ENCODE measurements at places on chromosomes 6 and 20.

DNA sequence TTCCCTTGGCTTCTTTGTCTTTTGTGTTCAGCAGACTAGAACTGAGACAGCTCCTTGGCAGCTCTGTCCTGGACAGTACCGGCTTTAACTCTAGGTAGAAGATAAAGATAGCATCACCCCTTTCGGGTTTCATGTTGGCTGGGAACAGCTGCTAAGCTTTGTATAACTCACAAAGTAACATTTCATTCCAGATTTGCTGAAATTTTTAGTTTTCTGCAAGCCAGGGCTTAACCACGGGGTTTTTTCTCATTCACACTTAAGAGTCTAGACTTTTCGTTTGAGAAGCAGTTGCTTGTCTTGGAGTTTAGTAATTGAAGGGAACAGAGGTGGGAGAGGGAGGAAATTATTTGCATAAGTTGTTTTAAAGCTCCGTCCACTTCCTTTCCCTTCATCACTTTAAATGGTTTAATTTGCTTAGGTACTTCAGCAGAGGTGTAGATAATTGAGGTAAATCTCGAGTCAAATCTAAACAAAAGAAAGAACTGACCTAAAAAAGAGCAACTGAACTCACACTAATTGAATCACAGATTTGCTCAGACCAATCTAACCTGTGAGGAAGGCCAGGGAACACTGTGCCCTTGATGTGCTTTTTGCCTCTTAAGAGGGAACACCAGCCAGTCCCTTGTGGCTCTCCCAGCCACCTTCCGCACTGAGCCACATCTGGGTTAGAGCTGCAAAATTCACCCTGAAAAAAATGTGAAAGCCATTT is 48.3 kb downstream of the RREB1 start:
- no peak for DNase-seq

DNA sequence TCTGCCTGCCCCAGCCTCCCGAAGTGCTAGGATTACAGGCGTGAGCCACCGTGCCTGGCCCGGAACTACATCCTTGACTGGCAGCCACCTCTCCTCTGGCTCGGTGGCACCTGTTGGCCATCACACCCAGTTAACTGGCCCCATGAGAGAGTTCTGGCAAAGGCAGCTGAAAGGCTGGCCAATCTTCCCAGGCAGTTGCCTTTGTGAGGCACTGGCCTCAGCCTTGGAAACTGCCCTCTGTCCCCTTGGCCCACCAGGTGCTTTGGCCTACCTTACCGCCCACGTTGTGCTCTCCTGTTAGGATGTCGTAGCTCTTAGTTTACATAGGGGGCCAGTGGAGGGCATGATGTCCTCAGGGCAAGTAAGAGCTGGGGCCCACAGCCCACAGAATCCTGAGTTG is 9.6 kb upstream of the MANBAL start:
- DNase-seq = no peak

DNA sequence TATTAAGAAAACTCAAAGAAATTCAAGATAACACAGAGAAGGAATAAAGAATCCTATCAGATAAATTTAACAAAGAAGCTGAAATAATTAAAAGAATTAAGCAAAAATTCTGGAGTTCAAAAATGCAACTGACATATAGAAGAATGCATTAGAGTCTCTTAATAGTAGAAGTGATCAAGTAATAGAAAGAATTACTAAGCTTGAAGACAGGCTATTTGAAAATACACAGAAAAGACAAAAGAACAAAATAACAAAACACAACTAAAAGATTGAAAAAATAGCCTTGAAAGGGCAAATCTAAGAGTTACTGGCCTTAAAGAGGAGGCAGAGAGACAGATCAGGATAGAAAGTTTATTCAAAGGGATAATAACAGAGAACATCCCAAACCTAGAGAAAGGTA is 12.1 kb downstream of the SNX14 start:
- no peak for DNase-seq

DNA sequence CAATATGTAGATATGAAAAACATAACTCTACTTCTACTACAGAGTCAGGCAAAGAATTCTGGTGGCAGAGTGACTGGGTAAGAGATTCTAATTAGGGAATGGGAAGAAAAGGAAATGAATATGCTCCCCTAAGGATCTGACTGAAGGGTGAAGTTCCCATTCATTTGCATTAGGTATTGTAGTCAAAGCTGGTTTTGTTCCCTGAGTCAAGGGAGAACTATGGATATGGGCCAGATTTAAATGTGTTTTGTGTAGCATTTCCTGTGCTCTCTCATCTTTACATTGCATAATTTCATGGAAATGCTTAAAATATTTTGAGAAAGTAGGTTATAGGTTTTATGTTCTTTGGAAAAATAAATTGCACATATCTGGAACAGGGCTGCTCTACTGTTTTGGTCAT is 299.7 kb downstream of the BTBD3 start:
- no peak for DNase-seq

DNA sequence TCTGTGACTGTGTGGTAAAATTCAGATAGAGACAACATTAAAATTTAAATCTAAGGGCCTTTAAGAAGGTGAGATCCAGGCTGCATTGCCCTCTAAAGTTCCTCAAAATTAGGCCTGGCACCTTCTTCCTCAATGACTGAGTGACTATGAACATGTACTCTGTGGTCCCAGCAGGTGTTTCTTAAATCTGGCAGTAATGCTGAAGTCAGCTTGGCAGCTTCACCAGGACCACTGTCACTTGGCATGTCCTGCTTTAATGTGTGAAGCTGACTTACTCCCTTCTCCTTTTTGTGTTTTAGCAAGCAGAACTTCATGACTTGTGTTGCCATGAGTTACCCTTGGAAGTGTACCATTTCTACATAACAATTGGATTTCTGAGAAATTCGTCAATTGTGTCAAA is 141.7 kb downstream of the NKAIN2 start:
- DNase-seq = no peak

DNA sequence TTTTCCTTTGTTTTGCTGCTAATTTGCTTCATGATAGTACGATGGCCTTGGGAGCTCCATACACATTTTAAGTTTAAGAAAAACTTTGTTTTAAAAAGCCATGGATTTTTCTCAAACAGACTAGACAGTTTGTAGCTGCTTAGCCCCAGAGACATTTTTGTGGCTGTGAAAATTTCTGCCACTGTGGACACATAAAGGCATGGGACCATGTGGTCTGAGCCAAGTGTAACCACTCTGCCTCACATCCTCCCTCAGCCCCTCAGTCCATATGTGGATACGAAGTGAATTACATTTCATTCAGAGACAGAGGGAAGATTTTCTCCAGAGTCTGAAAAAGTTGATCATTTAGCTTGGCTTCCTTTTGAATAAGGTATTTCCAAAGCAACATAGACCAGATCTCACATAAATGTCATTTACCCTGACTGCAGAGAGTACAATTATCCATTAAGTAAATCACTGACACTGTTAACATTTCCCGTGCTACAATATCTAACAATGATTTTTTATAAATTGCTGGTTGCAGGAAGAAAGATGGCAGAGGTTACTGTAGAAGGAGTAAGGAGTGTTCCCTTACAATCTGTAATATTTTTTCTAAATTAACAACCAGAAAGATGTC is 87.4 kb downstream of the GJA1 start:
- DNase-seq = no peak
